ENCODE measurements at places on chromosomes 2 and 18.

GRCh38 chr2:25294573-25295462 is 46.9 kb downstream of the DNMT3A start:
- no peak for DNase-seq

DNA sequence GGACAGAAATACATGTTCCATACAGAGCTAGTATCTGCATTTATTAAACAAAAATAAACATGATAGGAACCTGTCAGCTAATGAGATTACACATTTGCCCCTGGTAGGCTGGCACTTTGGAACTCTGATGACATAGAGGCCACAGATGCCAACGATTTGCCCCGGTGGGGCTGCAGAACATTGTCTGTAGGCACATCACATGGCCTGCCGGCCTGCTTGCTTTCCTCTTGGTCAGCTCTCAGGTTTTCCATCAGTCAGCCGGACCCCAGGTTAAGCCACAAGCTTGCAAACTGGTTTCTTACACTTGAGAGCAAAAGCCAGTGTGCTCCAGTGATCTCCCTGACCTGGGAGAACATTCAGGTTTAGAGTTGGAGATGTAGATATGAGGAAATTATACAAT is 60.3 kb downstream of the CRACDL start:
- no peak for DNase-seq

DNA sequence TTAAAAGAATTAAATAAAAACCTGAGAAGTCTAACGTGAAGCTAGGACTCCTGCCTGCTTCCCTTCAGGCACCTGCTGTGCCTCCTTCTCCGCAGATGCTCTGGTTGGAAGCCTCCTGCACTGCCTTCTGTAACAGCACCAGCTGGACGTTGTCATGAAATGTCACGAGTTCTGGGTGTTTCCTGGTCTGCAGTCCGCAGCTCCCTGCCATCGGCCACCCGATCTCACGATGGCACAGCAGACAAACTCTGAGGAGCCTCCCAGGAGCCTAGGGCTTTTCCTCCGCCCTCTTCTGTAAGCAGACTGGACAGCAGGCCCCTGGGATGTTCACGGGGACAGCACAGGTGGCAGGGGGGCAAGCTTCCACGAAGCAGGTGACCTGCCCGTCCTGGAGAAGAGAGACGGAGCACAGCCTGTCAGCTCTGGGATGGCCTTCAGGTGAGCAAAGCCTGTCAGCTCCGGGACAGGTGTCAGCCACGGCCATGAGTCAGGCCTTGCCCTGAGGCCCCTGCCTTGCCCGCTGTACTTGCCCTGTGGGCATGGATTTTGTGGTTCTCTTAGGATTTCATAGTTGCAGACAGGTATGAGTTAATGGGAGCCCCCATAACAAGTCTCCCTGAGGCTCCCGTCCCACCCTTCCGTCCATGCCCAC is 110.3 kb downstream of the PXDN start:
- no peak for DNase-seq

- no peak for DNase-seq
Observed at GRCh38 chr2:16228471-16228870, 288.1 kb downstream of the MYCN start.

DNA sequence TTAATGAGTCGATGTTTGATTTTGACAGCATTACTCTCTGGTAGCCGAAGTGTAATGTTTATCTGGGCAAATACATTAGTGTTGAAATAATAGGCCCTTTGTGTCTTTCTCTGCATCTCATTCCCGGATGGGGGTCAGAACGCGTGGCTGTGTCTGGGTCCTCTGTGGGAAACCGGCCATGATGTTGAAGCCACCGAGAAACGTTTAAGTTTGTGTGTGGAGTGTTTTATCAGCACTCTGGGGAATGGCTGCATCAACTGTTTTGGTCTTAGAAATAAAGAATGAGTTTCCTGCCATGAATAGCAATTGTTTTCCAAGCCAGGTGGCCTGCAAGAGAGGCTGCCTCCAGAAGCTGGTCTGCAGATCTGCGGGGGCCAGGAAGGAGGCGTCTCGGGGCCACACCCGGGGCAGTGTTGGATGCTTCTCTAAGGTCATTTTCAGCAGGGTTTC is 69.7 kb downstream of the RNF144A start:
- DNase-seq = peak; percentile 28

DNA sequence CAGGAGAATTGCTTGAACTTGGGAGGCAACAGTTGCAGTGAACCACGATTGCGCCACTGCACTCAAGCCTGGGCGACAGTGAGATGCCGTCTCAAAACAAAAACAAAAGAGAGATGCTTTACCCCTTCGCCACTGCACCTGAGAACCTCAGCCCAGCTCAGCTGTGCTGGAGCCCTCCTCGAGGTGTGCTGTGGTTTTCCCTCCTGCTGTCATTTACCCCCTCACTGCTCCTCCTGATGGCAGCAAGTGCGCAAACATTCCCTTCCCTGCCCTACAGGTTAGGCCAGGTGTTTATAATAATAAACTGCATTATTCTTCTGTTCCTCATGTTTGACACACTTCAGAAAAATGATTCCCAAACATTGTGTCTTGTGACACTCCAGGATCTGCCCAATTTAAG is 8.4 kb downstream of the FBXO36 start:
- DNase-seq = no peak

DNA sequence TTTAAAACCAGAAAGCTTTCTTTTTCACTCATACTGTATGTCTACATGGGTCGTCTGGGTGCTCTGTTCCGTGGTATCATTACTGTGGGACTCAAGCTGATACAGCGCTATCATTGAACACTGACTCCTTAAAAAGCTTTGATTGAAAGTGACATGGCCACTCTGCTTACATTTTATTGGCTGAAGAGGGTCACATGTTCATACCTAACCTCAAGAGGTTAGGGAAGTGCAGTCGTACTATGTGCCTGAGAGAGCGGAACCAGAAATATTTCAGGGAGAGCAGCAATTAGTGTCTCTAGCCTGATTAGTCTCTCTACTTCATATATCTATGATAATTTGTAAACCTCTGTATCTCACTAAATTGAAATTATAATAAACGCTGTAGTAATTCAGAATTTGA is 43.5 kb downstream of the PSMD14 start:
- no peak for DNase-seq

DNA sequence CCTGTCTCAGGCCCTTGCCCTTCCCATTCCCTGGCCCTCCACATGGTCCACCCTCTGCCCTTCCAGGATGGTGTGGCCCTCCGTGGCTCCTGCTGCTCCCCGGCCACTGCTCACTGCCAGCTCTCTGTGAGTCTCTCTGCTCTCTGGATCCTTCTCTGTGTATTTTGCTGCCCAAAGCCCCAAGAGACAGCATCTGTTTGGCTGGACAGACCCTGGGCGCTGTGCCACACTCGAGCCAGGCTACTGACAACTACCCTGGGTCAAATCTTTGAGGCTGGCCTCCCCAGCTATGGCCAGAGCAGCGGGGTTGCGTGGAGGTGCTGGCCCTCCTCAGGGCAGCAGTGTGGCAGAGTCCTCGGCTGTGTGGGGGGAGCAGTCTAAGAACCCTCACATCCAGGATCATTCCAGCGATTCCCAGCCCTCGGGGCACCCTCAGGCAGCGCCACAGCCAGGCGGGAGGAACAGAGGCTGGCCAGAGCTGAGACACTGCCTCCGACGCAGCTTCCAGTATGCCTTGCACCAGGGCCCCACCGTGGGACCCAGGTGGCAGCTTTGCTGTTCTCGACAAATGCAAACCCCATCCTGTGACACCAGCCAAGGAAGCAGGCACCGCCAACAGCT is 139.4 kb upstream of the GLI2 start:
- no peak for DNase-seq

DNA sequence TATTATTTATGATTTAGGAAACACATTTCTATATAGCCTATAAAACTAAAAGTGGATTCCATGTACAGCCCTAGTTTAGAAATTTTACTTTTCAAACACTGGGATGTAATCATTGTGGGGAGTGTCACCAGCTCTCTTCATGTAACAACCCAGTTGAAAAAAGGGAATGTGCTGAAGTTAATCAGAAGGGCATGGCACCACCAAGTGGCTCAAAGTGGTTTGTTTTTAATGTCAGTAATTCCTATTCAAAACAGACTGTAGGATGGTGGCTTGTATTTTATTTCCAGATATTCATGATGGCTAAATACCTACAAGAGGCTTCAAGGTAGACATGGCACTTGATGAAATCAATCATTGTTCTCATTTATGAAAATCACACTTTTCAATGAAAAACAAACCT is 58.1 kb upstream of the TMEM182 start:
- DNase-seq = peak; percentile 88

GRCh38 chr18:27969206-27969605 is 207.7 kb downstream of the CDH2 start:
- no peak for DNase-seq

DNA sequence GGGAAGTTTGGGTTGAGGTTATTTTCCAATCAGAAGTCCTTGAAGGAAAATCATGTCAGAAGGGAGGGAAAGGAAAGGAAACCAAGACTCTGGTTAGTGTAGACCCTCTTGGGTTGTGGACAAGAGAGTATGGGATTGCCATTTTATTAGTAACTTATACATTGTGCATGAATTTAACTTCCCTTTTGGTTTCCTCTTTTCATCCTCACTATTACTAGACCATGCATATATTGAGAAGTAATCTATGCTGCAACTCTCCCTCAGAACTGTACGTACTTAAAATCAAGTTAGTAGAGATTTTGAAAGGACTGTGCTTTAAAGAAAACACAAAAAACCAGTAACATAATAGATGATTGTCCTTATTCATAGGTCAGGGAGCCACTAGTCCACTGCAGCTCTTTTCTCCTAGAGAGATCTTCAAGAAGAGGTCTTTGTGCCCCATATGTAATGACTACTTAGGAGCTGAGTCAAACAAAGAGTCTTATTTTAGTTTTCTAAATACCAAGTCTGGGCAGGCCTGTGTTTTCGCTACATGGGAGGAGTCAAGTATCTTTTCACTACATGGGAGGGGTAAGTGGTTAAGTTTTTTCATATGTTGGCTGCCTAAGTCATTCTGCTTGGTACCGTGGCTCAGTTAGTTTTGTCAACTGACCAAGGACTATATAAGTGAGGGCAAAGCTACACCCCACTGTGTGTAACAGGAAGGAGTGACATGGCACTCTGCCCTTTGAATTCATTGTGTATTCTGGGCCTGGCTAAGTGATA is 25.2 kb upstream of the FAM117B start:
- no peak for DNase-seq

DNA sequence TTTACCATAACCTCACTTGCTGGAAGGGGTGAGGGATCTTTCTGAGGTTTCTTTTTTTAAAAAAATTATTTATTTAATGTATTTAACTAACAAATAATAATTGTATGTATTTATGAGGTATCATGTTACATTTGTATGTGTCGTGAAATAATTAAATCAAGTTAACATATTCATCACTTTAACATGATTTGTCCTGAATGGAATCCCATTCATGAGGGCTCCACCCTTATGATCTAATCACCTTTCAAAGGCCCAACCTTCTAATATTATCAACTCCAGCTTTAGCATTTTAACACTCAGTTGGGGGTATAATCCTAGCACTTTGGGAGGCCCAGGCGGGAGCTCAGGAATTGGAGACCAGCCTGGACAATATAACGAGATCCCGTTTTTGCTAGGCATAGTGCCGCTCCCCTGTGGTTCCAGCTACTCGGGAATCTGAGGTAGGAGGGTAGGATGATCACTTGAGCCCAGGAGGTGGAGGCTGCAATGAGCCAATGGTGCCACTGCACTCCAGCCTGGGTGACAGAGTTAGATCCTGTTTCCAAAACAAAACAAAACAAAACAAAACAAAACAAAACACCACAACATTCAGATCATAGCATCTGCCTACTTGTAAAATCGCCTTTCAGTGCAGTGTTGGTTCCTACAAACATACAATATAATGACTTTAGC is 1.1 kb upstream of the TAF4B start:
- DNase-seq = no peak

DNA sequence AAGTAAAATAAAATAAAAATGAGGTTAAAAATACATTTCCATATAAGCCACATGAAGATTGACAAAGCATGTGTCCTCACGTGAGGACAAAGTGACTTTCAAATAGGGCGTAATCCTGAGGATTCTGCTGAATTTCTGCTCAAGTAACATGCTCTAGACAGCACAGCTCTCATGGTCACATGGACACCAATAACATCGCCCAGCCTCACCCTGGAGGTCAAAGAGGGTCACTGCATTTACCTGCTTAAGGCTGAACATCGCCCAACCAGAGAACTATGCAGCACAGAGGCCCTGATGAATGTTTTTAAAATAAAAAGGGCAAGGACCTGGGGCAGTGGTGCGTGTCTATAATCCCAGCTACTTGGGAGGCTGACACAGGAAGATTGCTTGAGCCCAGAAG is 30.2 kb downstream of the TGFBRAP1 start:
- DNase-seq = no peak

GRCh38 chr2:161104054-161104553 is 56.1 kb upstream of the TANK start:
- no peak for DNase-seq

- DNase-seq = no peak
Observed at GRCh38 chr2:144753416-144753815, 233.5 kb upstream of the ZEB2 start.

- no peak for DNase-seq
Observed at GRCh38 chr2:84636080-84636971, 120.0 kb downstream of the DNAH6 start.

- no peak for DNase-seq
Observed at GRCh38 chr18:80119111-80119510, 10.0 kb downstream of the ADNP2 start.

DNA sequence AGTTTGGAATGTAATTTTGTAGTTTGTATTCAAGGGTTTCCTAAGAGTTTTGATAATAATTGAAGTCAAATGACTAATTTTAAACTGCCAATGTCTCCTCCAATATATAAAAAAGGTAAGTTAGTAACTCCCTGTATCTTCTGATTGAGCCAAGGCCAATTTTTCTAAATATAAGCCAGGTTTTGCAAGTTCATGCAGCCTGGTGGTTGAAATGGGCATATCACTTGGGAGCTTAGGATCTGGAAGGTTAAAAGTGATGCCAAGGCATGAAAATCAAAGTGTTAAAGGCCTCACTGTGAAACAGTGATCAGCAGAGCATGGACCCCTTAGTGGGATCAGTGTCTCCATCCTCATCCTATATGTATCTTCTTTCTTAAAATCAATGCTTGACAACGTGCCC is 60.5 kb downstream of the MERTK start:
- no peak for DNase-seq

GRCh38 chr2:180662521-180662920 is 317.9 kb upstream of the UBE2E3 start:
- no peak for DNase-seq

DNA sequence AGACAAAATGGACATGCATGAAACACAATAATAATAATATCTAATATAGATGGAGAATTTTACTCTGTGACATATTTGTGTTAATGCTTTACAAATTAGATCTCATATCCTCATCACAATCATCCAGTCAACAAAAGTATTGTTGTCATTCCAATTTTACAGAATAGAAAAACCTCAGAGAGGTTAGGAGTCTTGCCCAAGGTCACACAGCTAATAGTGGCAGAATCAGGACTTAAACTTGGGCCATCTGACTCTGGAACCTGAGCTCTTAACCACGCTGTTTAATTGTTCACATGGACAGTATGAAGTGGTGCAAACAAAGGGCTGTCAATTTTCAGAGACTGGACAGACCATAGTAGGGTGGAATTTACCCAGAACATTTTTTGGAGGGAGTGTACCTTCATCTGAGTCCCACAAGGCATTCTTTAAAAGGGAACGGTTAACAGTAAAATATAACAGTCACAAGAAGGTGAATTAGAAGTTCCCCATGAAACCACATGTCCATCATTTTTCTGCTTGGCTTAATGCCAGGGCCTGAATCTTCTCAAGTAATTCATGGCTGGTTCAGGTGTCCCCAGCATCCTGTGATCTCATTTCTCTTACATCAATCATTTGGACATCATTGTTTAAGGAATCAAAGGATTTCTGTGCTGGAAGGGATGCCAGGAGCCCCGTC is 35.4 kb upstream of the CCDC93 start:
- DNase-seq = no peak

- DNase-seq = no peak
Observed at GRCh38 chr2:120979398-120979797, 243.7 kb downstream of the GLI2 start.
